Naive thymus-derived CD4-positive, alpha-beta T cell (primary cell): ENCODE measurements at places on chromosomes 3 and 15. TPM values are rescaled to one million over a fixed set of nuclear protein-coding genes. Genes with fewer than 3 reads are reported as not detected.

GPR149 gene
- total RNA-seq, result not detected

- DNase-seq, result no peak
Observed at GRCh38 chr3:55157731-55158130, 229.9 kb upstream of the LRTM1 start.

DNA sequence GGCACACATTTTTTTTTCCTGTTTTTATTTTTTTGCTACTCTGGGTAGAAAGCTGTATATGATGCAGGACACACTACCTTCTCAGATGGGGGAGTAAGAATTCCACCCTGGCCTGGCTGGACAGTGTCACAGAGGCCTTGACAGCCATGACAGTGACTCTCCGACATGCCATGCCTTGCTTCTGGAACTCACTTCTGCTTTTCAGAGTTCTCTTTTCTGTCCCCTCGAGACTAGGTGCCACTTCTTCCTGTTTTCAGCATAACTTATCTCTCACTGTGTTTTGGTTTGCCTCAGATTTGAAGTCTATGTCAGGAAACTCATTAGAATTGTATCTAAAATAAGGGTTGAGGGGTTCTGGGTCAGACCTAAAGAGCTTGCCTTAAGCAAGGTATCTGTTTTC is 69.1 kb upstream of the SEC13 start:
- DNase-seq, result no peak

GRCh38 chr15:88491158-88491557 is 23.6 kb downstream of the MRPS11 start:
- no peak for DNase-seq

- no peak for DNase-seq
Observed at GRCh38 chr15:77416954-77417353, 3.0 kb downstream of the PEAK1 start.

DNA sequence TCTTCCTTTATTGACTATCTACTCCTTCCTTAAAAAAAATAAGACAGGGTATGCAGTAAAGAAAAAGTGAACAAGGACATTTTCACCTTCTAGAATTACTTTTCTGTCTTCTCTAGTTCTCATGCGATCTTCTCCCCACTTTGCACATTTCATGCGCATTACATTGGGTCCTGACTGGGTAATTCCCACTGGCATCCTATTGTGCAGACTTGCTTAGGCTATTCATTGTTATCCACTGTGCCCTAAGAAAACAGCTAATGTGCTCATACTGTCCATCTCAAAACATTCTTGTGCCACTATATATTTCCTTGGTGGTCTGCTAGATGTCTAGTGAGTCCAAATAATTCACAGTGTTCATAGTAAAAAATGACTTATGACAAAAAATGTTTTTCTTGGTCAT is 447.4 kb upstream of the ROBO1 start:
- DNase-seq, result no peak

GRCh38 chr15:56495053-56495452 is 30.1 kb upstream of the MNS1 start:
- DNase-seq, result no peak

TF gene
- 0.35 TPM for total RNA-seq

CASR gene
- total RNA-seq, result not detected

ADGRG7 gene
- not detected for total RNA-seq

EPHB3 gene
- 0.32 TPM for total RNA-seq

SERPINI2 gene
- not detected in 2 replicates for total RNA-seq

DNA sequence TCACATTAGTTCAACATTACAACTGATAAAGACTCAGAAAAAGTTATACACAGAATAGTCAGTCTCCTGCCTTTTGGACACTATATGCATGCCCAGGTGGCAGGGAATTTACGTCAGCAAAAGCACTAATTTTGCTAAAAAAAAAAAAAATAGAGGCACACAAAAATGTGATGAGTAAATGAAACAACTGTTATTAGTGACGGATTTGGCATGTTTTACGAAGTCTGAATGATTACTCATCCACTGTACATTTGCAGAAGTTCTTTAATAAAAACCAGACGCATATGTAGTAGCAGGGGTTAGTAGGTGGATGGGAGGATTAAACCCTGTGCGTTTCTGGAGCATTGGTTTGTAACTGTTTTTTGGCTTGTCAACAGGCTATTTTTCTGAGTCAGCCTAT is 99.0 kb downstream of the MITF start:
- no peak for DNase-seq

DNA sequence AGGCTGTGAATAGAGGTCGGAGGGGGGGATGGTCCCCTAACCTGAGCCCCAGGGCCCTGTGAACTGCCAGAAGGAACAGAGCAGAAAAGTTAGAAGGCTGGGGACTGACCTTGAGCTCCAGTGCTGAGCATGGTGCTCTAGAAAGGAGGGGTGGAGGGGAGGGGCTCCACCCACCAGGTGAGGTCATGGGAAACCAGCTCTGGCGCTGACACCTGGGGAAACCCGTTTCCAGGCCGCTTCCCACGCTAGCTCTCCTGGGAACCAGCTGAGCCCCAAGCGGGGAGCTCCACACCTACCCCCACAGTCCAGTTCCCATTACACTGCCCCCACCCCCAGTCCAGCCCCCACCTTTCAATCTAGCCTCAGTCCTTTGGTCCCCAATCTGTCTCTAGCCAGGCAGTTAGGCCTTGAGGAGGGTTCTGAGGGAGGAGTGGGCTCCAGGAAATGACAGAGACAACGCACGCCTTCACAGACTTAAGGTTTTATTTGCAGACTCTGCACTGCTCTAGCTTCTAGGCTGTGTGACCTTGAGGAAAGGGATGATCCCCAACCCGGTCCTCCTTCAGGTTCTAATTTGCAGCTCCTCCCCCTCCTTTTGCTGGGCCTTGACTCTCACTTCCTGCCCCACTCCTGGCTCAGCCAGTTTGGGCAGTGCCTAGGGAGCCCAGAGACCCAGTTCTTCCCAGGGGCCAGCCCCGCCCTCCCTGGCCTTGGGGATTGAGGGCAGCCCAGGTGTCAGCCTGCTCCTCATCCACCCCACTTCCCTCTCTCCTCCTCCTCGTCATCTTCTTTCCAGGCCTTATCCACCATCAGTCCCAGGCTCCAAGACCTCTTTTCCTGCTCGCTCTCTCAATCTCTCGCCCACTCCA is 2.1 kb downstream of the RHOV start:
- DNase-seq, result no peak

SEMA6D gene
- total RNA-seq, result not detected in 2 replicates

NANOGP8 gene
- total RNA-seq, result not detected

DNA sequence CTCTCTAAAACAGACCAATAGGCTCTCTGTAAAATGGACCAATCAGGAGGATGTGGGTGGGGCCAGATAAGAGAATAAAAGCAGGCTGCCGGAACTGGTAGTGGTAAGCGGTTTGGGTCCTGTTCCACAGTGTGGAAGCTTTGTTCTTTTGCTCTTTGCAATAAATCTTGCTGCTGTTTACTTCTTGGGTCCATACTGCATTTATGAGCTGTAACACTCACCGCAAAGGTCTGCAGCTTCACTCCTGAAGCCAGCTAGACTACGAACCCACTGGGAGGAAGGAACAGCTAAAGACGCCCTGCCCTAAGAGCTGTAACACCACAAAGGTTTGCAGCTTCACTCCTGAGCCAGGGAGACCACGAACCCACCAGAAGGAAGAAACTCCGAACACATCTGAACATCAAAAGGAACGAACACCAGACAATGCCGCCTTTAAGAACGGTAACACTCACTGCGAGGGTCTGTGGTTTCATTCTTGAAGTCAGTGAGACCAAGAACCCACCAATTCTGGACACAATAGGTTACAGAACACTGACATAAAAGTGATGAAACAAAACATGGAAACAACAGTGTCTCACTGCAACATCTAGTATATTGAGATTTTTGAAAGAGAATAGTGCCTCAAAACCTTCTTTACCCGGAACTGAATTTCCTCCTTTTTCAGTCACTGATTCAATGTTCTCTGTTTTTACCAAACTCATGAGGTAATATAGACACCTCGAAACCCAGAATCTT is 28.8 kb upstream of the PLSCR2 start:
- peak; percentile 70 for DNase-seq
